SK-MEL-5 (cell line): ENCODE measurements at places on chromosomes 7 and 10.
A peak's percentile ranks its signal among the peaks of the same experiment; 100 is the strongest.

DNA sequence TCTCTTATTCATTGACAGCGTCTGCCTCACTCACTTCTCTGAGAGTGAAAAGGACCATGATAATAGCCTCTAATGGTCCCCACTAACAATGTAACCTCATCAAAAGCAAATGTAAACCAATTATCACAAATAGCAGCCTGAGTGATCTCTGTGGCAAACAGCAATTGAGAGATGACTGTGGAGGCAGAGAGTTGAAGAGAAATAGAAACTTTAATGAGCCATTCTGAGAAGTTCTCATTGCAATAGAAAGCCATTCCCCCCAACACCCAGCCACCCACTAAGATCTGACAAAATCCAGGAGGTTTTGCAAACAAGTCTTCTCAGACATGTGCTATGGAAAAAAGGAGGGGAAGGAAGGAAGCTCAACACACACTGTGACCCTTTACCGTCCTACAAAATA, 44.2 kb upstream of the RNF148 start:
- DNase-seq = no peak

GRCh38 chr7:39324139-39324760, 242.0 kb upstream of the YAE1 start:
- no peak for DNase-seq

- DNase-seq = no peak
These were observed 331.7 kb upstream of the ZMIZ1 start for GRCh38 chr10:78736926-78737630.

DNA sequence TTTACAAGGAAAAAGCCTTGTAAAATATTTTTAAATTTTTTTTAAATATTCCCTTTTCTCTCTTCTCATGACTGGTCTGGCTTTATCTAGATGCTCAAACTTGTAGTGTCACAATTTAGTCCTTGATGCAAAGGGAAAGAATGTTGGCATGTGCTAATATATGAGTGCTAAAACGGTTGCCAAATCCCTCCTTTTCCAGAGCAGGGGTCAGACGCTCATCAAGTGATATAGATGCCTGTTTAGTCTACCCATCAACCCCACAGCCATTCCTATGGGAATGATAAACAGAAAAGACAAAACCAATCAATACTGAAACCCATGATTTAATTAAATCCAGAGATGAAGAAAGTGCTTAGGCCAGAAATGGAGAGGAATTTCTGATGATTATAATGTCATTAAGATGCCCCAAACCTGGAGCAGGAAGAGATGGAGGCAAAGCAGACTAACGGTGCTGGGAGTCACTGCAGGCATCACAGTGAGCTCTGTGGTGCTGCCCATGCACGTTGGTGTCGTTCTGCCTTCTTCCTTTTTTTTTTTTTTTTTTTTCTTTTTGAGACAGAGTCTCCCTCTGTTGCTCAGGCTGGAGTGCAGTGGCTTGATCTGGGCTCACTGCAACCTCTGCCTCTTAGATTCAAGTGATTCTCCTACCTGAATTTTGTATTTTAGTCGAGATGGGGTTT, 210.1 kb upstream of the STK17A start:
- peak; percentile 36 for DNase-seq

- DNase-seq = no peak
These were observed 62.6 kb downstream of the IKZF1 start for GRCh38 chr7:50367100-50367499.

- DNase-seq = no peak
These were observed 42.2 kb downstream of the MYPN start for GRCh38 chr10:68151453-68151852.
